Frontal cortex (tissue), 4 donors: ENCODE measurements at places on chromosomes 2 and 18. TPM values are rescaled to one million over a fixed set of nuclear protein-coding genes. Genes with fewer than 3 reads are reported as not detected.

Gene PAX8
- total RNA-seq, result under 0.01 TPM

Gene PSMA8
- not detected for total RNA-seq

Gene INPP5D
- 1.6 TPM for total RNA-seq

Gene PLGLB2
- 0.41 TPM for total RNA-seq
